ENCODE measurements at places on chromosomes 1 and 21. TPM values are rescaled to one million over a fixed set of nuclear protein-coding genes. Genes with fewer than 3 reads are reported as not detected.

ARHGEF16 gene
- not detected for total RNA-seq

NFASC gene
- 0.14 TPM for total RNA-seq

FCGR3B gene
- total RNA-seq = not detected

CDA gene
- not detected for total RNA-seq

UBE2U gene
- not detected for total RNA-seq

TDRD5 gene
- not detected for total RNA-seq

SLC25A34 gene
- total RNA-seq = 1.6 TPM

C2CD4D gene
- total RNA-seq = 1.3 TPM

DNA sequence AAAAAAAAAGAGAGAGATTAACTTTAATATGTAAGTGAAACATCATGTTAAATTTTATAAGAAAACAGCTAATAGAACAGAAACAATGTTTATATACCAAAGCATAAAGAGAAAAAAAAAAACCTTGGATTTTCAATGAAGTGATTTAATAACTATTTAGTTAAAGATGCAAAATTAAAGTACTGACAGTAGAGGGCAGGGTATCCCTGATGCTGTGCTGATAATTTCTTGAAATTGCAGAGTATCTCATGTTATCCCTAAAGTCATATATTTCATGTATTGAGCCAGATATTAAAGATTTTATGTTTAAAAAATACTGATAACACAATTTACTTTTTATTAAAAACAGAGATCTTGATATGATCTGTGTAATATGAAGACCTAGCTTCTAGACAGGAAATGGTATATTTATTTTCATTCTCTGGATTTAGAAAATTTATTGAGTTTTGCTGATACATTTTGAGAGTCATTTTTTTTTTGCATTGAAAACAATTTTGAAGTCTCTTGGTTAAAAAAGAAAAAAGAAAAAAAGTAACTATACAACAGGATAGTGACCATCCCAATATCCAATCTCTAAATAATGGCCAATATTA is 273.2 kb downstream of the USP25 start:
- H3K27me3 ChIP-seq = no peaks in the 10 kb centered on the region
- no peak overlapping the region for H3K4me3 ChIP-seq
- no peak overlapping the region for H3K27ac ChIP-seq
- H3K36me3 ChIP-seq = no peaks in the 10 kb centered on the region
- no peak for DNase-seq

DNA sequence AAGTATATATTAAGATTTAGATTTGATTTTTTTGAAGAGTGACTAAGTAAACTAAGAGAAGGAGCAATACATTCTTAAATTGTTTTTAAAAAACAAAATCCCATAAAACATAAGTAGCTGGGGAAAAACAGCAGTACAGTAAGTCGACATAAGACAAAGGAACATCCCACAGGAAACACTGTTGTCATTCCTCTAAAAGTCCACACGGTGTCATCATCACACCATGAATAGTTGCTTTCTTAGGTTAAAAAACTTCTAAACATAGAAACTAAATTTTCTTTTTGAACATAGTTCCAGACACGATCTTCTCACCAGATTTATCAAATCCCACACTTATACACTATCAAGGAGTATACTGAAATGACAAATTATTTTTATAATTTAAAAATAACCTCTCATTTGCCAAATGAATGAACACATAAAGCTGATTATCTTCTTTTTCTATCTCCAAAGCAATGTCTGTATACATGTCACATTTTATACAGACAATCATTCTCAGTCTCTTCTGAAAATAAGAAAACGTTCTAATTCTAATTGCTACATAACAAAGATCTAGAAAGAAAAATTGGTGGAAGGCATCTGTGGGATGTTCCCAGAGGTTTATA is 15.8 kb downstream of the ODF2L start:
- peaks cover 11% of the 10 kb centered on the region for H3K4me1 ChIP-seq
- H3K36me3 ChIP-seq = peaks cover 30% of the 10 kb centered on the region
- no peak overlapping the region for H3K27ac ChIP-seq
- H3K27me3 ChIP-seq = no peaks in the 10 kb centered on the region
- DNase-seq = no peak

DNA sequence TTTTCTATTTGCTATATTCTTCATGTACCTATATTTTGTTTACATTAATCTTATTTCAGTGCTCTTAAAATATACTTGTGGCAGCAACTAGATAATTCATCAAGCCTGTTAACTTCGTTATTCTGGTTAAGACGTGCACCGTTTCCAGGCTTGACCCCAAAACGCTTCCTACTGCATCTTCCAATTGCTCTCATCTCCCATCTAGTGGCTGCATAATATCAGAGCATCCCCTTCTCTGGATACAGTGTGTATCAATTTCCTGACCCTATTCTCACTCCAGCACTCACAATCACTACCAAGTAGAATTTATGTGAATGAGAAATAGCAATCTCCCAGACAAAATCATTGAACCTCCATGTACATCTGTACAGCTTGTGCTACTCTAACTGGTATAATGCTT is 1280.3 kb upstream of the B3GALT2 start:
- DNase-seq = no peak
- H3K27me3 ChIP-seq = no peaks in the 10 kb centered on the region
- H3K36me3 ChIP-seq = no peaks in the 10 kb centered on the region
- no peaks in the 10 kb centered on the region for H3K4me1 ChIP-seq

- H3K4me3 ChIP-seq = no peak overlapping the region
- no peak for DNase-seq
- no peaks in the 10 kb centered on the region for H3K36me3 ChIP-seq
- peaks cover 2% of the 10 kb centered on the region for H3K27me3 ChIP-seq
Observed at GRCh38 chr1:78104322-78104721, 58.6 kb downstream of the GIPC2 start.

DNA sequence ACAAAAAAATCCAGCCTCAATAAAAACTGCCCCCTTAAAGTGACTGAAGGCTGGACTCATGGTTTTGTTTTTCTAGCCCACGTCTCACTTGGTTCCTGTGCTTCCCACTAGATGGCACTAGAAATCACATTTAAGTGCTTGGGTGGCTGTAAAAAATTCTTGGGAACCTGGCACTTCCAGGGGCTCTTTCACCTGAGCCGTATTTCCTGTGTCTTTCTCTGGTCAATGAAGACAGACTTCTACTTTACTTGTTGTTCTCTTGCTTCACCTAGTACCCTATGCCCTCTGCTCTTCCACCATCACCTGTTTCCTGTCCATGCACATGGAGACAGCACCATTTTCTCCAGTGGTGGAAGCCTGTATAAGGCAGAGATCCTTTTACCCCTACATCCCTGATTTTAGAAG is 20.0 kb downstream of the METTL13 start:
- no peak overlapping the region for H3K4me3 ChIP-seq
- no peak for DNase-seq
- peaks cover 21% of the 10 kb centered on the region for H3K36me3 ChIP-seq
- H3K27me3 ChIP-seq = no peaks in the 10 kb centered on the region
- H3K27ac ChIP-seq = no peak overlapping the region

DNA sequence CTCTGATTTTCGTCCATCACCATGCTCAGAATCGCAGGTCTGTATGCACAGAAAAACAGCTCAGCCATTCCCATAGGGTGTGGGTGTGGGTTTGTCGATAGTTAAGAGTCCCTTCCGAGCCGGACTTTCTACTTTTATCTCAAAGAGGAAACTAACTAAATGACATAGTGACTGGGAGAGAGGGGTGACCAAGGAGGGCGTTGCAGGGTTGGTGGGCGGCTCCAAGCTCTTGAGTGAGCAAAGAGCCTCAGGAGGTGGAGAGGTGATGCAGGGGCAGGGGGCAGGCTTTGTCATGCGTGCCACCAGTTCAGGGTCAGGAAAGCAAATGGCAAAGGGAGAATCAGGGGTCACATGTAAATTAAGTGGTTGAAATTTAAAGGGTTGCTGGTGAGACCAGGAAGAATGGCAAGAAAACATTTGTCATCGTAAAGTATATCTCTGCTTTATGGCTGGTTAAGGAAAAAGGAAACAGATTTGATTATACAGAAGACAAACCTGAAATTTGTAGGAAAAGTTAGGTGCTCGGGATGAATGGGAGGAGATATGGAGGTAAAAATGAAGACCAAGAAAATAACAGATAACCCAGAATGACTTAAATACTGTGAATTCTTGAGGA is 249.0 kb downstream of the SETD4 start:
- no peaks in the 10 kb centered on the region for H3K4me1 ChIP-seq
- H3K27me3 ChIP-seq = peaks cover 16% of the 10 kb centered on the region
- no peak for DNase-seq
- H3K27ac ChIP-seq = no peak overlapping the region
- no peak overlapping the region for H3K4me3 ChIP-seq
